ENCODE measurements at places on chromosomes 1 and 21.

- DNase-seq = peak; percentile 70
Observed at GRCh38 chr1:11550664-11551283, 71.8 kb downstream of the DISP3 start.

DNA sequence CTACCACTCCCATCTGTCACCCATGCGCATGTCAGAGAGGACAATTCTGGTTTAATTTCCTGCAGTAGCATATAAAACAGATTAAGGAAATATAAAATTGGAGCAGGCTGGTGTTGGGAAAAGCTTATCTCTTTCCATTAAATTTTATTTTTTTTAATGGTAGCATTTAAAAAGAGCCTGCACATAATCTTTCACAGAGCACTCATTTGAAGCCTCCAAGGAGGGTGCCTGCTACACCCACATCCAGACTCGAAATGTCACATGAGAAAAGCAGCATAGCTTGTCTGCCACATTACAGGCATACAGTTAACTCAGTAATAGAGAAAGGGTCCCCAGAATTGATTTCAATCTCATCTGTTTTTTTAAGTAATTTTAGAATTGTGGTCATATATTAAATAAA, 599.0 kb downstream of the KIF26B start:
- no peak for DNase-seq

DNA sequence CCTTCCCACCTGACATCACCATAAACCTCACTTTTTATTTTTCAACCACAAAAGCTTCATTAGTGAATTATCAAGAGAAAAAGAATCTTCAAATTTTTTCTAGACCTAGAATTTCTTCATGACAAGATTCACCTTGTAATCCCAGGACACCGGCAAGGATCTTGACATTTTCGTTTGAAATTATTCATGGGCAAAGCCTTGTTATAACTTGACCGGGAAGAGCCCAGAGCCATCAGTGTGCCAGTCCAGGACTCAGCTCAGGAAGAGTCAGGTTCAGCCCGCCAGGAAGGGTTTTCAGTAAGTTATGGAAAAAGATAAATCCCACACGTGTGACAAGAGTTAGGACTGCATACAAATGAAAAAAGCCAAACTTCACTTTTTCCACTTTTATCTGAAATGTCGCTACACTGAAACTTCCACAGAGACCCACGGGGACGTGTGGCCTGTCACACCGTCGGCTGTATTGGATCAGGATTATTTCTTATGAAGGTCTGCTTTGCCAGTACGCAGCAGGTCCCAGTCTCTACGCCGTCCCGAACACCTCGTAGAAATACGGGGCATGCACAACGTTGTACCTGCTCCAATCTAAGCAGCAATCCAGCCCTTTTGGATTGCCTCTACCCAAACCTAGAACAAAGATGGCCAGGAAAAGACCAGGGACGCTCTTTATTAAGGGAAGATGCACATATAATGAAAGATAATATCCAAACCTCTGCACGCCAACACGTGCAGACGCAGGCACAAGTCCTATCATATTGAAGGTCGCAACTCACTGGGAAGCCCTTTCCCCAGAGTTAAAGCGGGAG, 916 bp downstream of the F3 start:
- DNase-seq = no peak

GRCh38 chr1:184163674-184164465, 112.3 kb downstream of the TSEN15 start:
- no peak for DNase-seq

GRCh38 chr1:115213130-115213529, 123.8 kb upstream of the TSPAN2 start:
- DNase-seq = no peak

- DNase-seq = peak; percentile 25
Observed at GRCh38 chr1:27521861-27522431, 32.0 kb upstream of the WASF2 start.

- DNase-seq = peak; percentile 57
Observed at GRCh38 chr1:203117611-203118575, 9.6 kb upstream of the ADORA1 start.

DNA sequence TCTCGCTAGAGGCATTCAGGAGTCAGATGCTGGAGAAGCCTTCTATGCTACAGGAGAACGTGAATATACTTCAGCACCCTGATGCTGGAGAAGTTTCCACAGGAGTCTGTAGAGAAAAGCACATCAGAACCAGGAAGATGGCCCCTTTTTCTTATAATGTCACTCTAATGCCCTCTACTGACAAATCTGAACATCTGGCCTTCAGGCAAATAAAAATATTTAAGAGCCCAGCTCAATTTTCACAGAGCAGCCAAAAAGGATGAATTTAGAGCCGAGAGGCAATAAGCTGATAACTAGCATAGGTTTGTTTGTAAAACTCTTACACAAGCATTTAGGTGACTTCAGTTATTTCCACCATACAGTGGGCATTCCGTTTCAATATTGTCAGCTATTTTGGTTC, 3.8 kb upstream of the RRP15 start:
- no peak for DNase-seq

- no peak for DNase-seq
Observed at GRCh38 chr1:59520194-59520593, 223.3 kb downstream of the FGGY start.

- DNase-seq = no peak
Observed at GRCh38 chr1:24715658-24716057, 29.6 kb upstream of the CLIC4 start.

DNA sequence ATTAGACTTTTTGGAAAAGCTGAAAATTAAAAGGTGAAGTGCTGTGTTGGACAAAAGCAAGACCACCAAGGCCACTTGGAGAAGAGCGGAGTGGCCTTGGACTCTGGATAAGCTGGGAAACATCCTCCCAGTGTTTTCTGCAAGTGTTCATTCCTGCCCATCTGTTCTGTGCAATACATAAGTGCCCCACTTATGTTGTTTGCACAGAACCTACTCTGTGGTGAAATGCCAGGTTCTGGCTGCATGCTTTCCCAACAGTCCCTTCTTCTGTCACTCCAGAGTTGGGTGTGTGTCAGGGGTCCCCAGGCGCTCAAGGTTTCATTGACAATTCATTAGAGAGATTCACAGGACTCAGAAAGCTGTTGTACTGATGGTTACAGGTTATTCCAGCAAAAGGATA, 30.3 kb downstream of the NHLH2 start:
- no peak for DNase-seq

DNA sequence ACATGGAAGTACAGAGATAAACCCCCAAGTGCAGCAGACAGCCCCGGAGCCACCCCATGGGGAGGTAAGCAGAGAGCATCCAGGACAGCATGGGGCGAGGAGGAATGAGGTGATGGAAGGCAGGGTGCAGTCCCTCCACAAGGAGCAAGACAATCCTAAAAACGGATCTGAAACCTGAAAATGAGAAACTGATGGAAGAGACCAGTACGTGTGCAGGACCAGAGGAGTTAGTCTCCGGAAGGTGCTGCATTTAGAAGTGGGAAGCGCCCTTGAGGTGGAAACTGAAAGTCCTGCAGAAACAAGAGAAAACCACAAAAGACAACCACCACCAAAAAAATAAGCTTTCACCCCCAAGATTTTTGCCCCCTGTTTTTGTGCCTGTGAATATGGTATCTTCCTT, 17.4 kb upstream of the DDOST start:
- no peak for DNase-seq

DNA sequence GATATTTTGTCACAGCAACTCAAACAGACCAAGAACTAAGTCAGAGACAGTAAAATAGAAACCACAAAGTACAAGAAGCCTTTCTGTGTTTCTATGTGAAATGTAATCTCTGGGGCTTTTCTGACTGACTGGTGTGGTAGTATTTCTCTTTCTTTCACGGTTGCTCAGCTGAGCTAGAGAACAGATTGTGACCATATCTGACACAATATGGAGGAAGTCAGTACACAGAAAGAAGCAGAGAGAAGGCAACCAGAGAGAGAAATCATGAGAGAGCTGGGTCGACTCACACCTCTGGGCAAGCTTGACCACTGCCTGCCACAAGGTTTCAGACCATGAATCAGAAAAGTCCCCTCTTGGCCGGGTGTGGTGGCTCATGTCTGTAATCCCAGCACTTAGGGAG, 208.9 kb upstream of the GREM2 start:
- no peak for DNase-seq

GRCh38 chr1:184843732-184844495, 89.3 kb upstream of the EDEM3 start:
- DNase-seq = peak; percentile 38

- DNase-seq = no peak
Observed at GRCh38 chr1:79663916-79664315, 657.4 kb upstream of the ADGRL4 start.

DNA sequence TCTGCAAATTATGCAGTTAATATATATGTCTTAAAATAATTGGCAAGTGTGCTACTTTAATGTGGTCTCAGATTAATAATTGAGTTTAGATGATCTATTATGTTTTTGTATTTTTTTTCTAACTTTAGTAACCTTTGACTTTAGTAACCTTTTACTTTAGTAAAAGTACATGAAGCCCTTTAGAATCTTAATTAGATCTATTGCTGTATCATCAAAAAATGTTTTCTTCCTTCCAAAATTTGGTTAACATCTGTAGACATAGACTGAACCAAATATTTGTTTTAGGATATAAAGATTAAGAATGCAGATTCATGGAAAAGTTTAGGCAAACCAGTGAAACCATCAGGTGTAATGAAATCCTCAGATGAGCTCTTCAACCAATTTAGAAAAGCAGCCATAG, 25.7 kb upstream of the EPHX4 start:
- no peak for DNase-seq

DNA sequence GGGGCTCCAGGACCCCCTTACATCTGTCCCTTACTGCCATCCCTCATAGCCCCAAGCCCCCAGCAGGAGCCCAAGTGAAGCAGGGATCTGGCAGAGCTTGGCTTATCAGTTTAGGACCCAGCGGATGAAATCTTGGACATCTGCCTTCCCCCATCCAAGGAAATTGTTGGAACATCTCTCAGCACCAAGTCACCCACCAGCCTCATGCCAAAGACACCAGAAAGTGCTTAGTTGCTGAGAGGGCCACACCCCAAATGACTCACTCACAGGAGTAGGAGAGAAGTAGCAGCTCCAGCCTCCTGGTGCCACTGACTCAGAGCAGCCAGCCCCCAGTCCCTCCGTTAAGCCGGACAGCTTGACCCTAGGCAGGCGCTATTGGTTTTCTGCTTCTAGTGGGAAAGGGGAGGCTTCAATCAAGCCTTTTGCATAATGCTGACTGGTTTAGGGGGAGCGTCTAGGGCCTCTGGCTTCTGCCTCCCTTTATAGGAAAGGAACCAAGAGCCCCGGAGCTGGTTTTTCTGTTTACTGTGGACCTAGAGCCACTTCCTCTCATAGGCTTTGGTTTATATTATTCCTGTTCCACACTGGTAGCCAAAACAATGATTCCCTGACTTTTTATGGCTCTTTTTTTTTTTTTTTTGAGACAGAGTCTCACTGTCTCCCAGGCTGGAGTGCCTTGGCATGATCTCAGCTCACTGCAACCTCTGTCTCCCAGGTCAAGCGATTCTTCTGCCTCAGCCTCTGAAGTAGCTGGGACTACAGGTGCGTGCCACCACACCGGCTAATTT, 114.2 kb upstream of the IPO9 start:
- no peak for DNase-seq

DNA sequence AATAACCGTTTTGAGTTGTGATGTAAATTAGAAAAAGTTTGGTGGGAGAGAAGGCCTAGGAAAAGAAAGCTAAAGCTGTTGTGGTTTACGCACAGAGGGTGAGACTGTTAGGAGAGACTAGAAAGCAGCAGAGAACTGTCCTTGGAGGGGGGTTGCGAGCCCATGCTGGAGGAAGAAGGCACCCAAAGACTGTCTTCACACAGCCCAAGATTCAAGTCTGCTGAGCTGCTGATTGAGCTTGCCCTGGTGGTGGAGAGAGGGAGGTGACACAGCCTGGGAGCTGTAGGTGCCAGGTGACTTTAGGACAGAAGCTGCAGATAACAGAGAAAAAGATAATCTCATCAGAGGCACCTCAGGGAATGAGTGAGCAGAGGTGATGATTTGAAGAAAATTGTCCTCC, 18.3 kb upstream of the TLR5 start:
- no peak for DNase-seq

DNA sequence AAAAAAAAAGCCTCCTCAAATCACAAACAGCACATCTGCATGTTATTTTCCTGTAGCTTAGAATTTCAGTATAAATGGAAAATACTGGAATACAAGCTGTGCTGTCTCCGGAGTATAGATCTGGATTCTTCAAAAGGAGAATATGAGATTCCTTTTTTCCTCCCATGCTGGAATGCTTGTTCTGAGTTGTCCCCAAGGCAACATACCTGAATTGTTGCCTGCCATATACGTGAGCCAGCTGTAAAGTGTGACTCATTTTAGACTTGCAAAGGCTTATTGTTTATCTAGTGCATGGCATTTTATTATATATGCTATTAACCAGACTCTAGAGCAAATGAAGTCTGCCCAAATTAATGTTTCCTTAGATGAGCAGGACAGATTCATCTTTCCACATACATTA, 95.0 kb upstream of the C1orf105 start:
- DNase-seq = no peak

DNA sequence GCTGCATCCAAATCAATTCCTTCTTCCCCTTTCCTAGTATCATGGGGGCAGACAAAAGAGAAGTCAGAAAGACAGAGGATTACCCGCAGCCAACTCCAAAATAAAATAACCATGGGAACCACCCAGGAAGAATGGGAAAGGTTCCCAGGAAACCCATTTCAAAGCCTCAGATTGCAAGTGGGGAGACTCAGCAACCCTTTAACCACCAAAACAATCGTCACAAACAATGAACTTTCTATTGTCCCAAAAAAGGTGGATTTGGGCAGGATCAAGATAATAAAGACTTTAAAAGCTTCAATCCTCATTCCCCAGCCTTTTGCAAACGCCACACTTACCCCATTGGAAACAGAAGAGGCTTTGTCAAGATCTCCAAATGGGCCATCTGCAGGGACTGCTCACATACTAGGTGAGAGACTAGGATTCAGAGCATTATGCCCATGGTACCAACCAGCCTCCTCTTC, 5.1 kb downstream of the TIAM1 start:
- DNase-seq = no peak

DNA sequence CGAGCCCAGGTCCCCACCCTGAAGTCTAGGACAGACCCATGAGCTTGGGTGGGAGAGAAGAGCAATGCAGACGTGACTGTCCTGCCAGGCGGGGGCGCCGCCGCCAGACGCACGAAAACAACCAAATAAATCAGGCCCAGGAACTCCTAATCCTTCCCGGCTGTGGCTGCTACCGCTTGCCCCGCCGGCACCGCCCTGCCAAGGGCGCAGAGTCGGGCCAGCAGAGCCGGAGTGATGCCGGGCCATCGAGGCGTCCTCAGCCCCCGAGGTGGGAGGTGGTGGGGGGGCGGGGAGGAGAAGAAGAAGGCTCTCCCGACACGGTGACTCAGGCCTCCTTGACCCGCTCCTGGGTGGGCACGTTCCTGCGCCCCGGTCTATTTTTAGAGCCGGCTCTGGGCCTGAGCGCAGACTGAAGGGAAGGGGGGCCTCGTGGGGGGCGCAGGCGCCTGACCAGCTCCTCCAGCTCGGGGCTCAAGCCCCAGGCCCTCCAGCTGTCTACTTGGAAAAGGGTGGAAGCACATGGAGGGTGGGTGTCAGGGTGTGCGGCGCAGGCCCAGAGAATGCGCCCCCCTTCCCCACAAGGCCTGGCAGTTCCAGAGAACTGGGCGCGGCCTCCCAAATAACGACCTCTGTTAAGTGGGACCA, 10.7 kb upstream of the COL16A1 start:
- DNase-seq = peak; percentile 43
